Lung (tissue), 17 donors: ENCODE measurements at places on chromosomes 16 and 17. TPM values are rescaled to one million over a fixed set of nuclear protein-coding genes. Genes with fewer than 3 reads are reported as not detected.

Gene AKAP1
- total RNA-seq: 46.4 TPM

Gene SLC47A2
- total RNA-seq: not detected

Gene SOCS3
- total RNA-seq: 83.8 TPM

Gene SPATA33
- 10.8 TPM for total RNA-seq

- H3K27ac ChIP-seq: no peak overlapping the region
- H3K27me3 ChIP-seq: no peaks in the 10 kb centered on the region
- DNase-seq: no peak
- H3K36me3 ChIP-seq: no peaks in the 10 kb centered on the region
- H3K4me1 ChIP-seq: no peaks in the 10 kb centered on the region
- H3K4me3 ChIP-seq: no peak overlapping the region
Measured at GRCh38 chr17:80770881-80771611, 220.6 kb upstream of the CHMP6 start.

DNA sequence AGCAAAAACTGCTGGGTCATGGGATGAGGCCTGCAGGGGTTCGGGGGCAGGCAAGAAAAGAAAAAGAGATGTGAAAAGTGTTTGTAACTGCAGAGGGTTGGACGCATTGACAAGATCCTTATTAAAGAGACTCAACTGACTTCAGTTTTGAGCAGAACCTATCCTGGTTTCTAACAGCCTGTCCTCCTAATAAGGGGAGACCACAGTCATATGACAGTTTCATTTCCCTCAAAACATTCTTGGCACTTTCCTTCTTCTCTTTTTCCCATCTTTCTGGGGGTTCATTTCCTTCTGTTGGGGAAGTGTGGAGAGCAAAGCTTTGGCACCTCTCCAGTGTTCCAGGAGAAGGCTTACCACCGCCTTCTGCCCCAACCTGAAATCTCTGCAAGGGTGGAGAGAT lies 118.5 kb downstream of the MAF start:
- H3K27me3 ChIP-seq: no peaks in the 10 kb centered on the region
- no peaks in the 10 kb centered on the region for H3K4me1 ChIP-seq
- H3K4me3 ChIP-seq: no peak overlapping the region
- H3K27ac ChIP-seq: no peak overlapping the region
- no peak for DNase-seq

- no peaks in the 10 kb centered on the region for H3K4me1 ChIP-seq
- no peaks in the 10 kb centered on the region for H3K27me3 ChIP-seq
- no peak overlapping the region for H3K4me3 ChIP-seq
- no peak for DNase-seq
Measured at GRCh38 chr17:418421-418751, 65.8 kb upstream of the RPH3AL start.

- no peaks in the 10 kb centered on the region for H3K4me1 ChIP-seq
- peak overlapping the region; percentile 51 for H3K27ac ChIP-seq
- no peak overlapping the region for H3K4me3 ChIP-seq
- H3K27me3 ChIP-seq: no peaks in the 10 kb centered on the region
- no peaks in the 10 kb centered on the region for H3K36me3 ChIP-seq
Measured at GRCh38 chr16:4206680-4207079, 35.2 kb downstream of the SRL start.

DNA sequence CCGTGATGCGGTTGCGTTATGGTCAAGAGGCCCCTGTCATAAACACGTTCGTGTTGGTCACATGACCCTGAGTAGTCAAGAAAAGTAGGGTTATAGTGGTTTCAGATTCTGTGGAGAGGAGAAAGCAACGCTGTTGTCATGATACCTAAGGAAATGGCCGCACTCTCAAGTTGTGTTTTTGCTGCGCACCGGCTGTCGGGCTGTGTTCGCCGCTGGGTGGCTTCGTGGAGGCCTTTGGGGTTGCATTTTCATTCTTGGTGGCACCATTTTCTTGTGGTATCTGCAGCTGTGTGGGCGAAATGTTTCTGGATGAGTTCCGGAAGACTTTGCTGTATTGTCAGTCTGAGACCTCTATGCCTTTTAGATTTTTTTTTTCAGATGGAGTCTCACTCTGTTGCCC lies 35.0 kb downstream of the DEF8 start:
- H3K4me3 ChIP-seq: no peak overlapping the region
- peaks cover 28% of the 10 kb centered on the region for H3K36me3 ChIP-seq
- DNase-seq: no peak

- no peak overlapping the region for H3K4me3 ChIP-seq
- H3K36me3 ChIP-seq: no peaks in the 10 kb centered on the region
- no peaks in the 10 kb centered on the region for H3K4me1 ChIP-seq
- H3K27ac ChIP-seq: no peak overlapping the region
Measured at GRCh38 chr16:10128397-10129258, 53.6 kb downstream of the GRIN2A start.

- no peaks in the 10 kb centered on the region for H3K36me3 ChIP-seq
- DNase-seq: no peak
- H3K4me1 ChIP-seq: no peaks in the 10 kb centered on the region
Measured at GRCh38 chr17:74474043-74474792, 7.8 kb downstream of the CD300A start.
